ENCODE measurements at places on chromosomes 2 and 18. TPM values are rescaled to one million over a fixed set of nuclear protein-coding genes. Genes with fewer than 3 reads are reported as not detected.

Gene DSG4
- not detected for total RNA-seq

Gene SCN1A
- 0.66 TPM for total RNA-seq

Gene GKN2
- total RNA-seq = not detected

Gene HRH4
- not detected for total RNA-seq

Gene CARF
- 5.6 TPM for total RNA-seq

Gene CENPA
- not detected for total RNA-seq

Gene PER2
- total RNA-seq = 9.9 TPM

Gene GREB1L
- 13.8 TPM for total RNA-seq

Gene LYG2
- total RNA-seq = not detected

Gene BOLL
- not detected for total RNA-seq

Gene MC2R
- not detected for total RNA-seq

Gene LRRTM4
- total RNA-seq = 1.5 TPM

Gene YWHAQ
- total RNA-seq = 264 TPM

Gene TSPYL6
- not detected for total RNA-seq

Gene ARHGAP28
- total RNA-seq = 2.6 TPM

Gene POTEI
- total RNA-seq = not detected

Gene KIAA2012
- total RNA-seq = not detected

Gene STK25
- total RNA-seq = 93.9 TPM

Gene MEP1B
- not detected for total RNA-seq
